ENCODE measurements at places on chromosomes 13 and 19.

GRCh38 chr13:113623491-113624234 lies 34.3 kb downstream of the ATP4B start:
- no peak for DNase-seq

GRCh38 chr13:32150794-32151193 lies 119.2 kb downstream of the FRY start:
- no peak for DNase-seq

DNA sequence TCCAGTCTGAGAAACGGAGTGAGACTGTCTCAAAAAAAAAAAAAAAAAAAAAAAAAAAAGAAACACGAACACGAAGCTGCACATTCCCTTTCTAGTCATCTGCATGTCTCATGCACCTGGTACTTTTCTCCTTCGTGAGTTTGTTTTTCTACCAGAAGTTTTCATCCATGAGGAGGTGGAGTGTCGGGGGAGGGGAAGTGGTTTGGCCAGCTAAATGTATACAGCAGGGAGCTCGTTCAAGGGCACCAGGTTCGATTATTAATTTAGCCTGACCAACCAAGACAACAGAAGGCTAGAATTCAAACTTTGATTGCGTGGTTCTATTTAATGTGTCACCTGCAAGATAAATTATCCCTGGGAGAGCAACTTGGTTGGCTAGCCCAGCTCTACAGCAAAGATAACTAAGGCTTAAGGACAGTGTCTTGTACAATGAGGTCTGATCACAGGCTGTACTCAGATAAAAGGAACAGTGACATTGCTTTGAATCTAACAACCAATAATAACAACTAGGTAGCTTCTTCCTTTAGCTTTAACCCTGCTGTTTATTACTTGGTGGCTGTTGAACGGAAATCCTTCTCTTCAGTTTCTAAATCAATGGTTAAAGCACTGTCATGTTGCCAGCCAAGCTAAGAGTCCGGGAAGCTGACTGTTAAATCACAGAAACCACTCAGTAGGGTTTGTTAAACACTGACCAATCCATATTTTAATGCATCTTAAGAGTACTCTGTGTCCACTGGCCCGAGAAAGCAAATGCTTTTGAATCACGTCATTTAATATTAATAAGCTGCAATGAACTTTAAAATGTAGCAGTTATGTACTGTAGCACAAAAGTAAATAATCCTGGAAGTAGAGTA lies 98.4 kb upstream of the STARD13 start:
- no peak for DNase-seq

DNA sequence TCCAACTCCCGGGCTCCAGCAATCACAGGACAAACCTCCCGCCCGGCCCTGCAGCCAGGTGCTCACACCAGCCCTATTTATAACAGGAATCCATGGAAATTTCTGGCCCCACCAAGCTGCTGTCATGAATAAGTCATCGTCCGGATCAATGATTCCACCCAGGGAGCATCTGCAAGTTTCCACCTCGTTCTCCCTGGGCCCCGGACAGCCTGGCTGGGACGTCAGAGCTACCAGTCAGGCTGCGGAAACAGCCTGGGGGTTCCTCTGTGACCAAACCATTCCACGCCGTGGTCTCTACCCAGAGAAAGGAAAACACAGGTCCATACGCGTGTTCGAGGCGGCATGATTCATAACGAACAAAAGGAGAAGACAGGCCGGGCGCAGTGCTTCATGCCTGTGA lies 20.7 kb upstream of the PTBP1 start:
- DNase-seq: no peak

- no peak for DNase-seq
Observed at GRCh38 chr13:42814868-42815267, 33.5 kb downstream of the FAM216B start.

- no peak for DNase-seq
Observed at GRCh38 chr13:110070046-110070445, 236.9 kb downstream of the COL4A1 start.

DNA sequence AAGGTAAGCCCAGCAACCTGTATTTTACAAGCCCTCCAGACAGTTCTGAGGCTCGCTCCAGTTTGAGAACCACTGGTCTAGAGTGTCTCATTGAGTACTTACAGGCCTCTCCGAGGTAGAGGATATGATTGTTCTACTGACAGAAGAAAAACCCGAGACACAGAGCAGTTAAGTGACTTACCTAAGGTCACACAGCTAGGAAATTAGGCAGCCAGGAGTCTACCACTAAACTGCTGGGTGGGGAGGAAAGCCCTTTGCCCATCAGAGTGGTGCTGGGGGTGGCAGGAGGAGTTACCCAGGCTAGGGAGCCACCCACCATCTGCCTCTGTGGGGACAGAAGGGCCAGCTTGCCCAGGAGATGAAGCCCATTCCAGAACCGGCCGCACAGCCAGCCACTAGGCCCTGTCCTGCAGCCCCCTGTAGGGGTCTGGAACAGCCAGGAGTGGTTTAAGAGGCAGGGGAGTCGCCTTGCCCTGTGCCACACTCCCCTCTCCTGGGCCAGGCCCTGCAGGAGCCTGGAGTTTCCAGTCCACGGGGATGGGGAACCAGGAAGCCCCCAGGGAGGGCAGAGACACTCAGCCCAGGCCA lies 703 bp downstream of the RASGRP4 start:
- DNase-seq: no peak

GRCh38 chr13:33244210-33244906 lies 41.2 kb downstream of the STARD13 start:
- DNase-seq: no peak

DNA sequence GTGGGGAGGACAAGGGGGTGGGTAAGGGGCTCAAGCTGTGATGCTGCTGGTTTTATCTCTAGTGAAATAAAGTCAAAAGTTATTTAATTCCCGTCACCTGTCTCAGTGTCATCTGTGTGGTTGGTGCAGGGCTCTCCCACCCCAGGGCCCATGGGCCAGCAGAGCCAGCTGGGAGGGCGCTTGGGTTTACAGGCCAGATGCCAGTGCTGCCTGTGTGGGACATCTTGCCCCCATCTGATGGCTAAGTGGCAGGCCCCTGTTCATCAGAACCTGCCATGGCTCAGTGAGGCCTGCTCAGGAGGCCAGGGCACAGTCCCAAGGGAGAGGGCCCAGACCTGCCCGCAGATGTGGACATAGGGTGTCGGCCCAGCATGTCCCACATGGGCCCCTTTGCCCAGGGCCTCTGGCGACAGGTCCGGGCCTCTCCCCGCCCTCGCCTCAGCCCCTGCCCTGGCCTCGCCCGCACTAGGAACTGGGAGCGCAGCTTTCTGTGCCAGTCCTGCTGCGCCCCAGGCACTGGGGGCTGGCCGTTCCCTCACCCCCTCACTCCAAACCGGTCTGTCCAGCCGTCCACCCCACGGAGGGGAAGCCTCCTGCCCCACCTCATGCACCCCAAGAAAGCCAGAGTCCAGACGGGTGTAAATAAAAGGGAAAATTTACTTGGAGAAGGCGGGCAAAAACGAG lies 5.3 kb downstream of the ZNF296 start:
- DNase-seq: no peak

- DNase-seq: no peak
Observed at GRCh38 chr13:106858903-106859532, 291.1 kb upstream of the ARGLU1 start.

DNA sequence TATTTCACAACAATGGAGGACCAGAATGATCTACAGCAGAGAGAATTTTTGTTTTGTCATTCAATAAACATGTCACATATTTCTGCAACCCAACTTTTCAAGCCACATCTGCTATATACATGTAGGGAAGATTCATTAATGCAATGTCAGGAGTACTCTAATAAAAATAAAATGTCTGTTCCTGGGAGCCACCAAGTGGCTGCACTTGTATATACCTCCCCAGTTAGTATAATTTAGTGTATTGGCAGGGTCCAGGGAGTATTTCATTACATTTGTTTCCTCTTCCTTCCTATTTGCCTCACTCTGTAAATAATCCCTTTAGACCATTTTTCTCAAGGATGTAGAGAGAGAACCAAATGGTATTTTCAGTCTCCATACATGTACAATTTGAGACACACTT lies 1169.0 kb downstream of the DIAPH3 start:
- no peak for DNase-seq

DNA sequence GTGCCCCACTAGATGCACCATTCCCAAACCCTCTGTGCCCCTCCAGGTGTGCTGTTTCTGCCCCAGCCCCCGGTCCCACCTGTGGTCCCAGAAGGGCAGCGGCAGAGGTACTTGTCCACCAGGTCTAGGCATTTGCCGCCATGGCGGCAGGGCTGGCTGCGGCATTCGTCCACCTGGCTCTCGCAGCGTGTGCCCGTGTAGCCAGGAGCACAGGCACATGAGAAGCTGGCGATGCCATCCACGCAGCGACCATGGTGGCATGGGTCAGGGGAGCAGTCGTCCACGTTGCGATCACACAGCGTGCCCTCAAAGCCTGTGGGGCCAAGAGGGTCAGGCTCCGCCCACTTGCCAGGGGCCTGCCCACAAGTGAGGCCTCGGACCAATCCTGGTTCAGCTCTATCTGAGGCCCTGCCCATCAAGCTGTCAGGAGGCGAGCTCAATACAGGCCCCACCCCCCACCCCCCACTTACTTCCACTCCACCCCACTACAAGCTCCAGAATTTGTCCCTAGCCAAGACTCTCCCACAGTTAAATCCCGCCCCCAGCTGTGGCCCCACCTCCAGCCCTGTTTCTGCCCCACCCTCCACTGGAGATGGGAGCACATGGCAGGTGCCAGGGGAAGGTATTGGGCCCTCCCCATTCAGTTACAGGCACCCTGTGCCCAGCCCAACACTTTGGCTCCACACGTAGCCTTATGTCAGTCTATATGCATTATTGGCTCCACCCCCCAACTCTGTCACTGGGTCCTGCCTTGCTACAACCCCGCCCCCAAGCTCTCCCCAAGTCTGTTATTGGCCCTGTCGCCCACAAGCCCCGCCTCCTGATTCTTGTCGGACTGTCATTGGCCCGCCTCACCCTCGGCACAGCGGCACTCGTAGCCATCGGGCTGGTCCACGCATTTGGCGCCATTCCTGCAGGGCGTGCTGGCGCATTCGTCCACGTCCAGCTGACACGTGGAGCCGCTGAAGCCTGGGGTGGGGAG lies 13.5 kb downstream of the NOTCH3 start:
- DNase-seq: no peak

DNA sequence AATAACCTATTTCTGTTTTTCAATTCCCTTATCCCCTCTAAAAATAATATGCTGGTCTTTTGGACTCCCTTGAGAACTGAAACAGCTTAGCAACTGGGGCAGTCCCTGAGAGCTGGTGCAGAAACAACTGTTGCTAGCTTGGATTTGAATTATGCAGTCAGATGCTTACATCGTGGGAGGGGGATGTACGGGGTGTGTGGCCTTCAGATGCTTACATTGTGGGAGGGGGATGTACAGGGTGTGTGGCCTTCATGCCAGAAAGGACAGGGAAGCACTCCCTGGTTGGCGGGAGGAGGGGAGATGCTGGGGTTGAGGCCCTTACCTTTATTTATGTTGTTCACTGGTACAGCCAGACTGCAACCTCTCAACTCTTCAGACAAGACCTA lies 25.6 kb downstream of the LRCH1 start:
- no peak for DNase-seq

- no peak for DNase-seq
Observed at GRCh38 chr19:46624958-46625661, at the start of gene PTGIR. Gene PTGIR, minus strand, starts transcription at chr19:46625089. Its CDS starts 864 bp downstream, at chr19:46624225.

GRCh38 chr19:18202778-18203407 lies 949 bp downstream of the RAB3A start:
- no peak for DNase-seq

- no peak for DNase-seq
Observed at GRCh38 chr19:36255316-36255715, 40.4 kb downstream of the ZNF146 start.

DNA sequence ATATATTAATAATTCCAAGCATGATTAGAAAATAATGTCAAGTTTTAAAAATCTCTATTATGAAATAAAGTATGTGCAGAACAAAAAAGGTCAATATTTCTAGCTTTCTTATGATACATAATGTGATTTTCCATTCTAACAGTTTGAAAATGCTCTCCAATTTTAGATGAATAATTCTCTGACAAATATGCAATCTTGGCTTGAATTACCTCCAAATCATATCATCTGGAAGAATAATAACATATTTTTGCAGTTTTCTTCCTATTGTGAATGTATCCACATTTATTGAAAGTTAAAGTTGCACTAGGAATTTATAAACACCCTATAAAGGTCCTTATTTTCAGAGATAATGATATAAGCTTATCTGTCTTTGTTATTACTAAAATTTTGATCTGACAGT lies 548.5 kb upstream of the SLC10A2 start:
- no peak for DNase-seq

GRCh38 chr13:113973218-113974164 lies at the start of gene C13orf46:
Gene C13orf46, minus strand, starts transcription at chr13:113974076. Its CDS starts 79 bp downstream, at chr13:113973997.
- DNase-seq: no peak

DNA sequence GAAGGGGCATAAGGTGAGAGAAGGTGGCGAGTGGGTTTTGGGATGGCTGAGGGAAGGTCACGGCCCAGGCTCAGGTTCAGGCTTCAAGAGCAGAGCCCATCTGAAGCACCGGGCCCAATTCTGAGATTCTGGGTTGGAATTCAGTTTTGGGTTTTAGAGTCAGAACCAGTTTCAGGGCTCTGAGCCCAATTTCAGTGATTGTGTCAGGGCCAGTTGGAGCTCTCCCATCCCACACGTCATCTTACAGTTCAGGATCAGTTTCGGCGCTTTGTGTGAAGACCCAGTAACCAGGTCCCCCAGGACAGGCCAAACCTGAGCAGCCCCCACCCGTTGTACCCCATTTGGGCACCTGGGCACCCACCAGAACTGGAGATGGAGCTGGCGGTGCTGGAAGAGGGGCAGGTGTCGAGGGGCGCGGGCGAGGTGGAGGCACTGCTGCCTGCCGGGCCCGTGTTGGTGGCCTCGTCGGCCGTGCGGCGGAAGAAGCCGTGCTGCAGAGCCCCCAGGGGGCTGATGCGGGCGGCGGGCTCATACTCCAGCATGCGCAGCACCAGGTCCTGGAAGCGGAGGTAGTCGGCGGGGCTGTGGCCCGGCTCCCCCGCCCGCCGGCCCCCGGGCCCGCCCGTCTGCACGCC lies 7.5 kb downstream of the DYRK1B start:
- no peak for DNase-seq

- no peak for DNase-seq
Observed at GRCh38 chr19:32630338-32630737, 44.6 kb downstream of the ANKRD27 start.

DNA sequence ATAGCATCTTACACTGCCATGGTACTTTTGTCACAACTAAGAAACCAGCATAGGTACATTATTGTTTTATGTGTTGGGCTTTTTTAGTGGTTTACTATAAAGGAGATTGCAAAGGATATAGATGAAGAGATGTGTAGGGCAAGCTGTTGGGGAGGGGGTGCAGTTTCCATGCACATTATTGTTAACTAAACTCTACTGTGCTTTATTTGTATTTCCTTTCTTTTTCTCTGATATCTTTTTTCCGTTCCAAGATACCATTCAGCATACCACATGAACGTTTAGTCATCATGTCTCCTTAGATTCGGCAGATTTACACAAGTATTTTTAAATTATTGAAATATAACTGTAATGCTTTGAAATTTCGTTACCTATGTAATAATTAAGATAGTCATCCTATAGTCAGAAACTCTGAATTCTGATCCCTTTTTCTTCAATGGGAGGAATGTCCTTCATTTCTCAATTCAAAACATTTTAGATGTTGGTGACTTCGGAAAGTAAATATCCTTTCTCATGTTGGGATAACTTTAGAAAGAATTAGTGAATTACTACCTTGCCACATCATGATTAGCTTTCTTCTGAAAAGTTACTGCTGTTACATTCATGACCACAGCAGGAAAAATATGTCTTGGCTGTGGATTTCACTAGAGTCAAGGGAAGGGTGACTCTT lies 82.8 kb downstream of the FRY start:
- no peak for DNase-seq

Data from stimulated activated CD4-positive, alpha-beta T cell treated with anti-CD3 and anti-CD28 coated beads, TNF-alpha, amount 100 ng/mL, for 24 hours (primary cell).